ENCODE measurements at places on chromosomes 2 and 18.

DNA sequence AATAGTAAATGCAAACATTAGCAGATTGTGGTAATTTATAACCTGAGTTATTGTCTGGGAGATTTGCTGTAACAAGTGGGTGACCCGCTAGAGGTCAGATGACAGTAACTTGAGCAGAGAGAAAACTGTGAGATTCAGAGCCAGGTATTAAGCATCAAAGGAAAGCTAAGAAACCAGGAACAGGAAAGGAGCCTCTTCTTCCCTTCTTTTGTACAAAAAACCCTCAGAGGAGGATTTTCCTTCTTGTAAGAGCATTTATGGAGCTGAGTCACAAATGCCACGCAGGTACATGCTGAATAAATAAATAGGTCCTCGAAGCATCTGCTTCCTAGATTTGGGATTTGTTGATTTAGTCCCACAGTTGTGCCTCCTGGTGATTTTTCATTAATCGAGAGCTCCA, 146.5 kb downstream of the SH3BP4 start:
- no peak for DNase-seq

DNA sequence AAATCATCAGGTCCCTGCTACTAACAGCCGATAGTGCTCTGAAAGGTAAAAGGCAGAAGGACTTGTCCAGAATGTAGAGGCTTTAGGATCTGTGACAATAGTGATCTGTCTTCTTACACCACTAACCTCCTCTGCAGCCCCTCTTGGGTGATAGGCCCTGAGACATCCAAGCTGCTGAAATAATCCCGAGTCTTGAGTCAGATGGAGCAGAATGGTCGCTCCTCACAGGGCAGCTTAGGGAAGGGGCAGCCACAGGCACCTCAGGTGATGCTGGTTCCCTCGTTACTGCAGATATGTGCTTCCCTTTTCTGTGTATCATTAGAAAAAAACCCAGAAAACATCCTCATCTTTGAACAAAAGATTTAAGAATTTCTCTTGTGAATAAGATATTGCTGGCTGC, 157.1 kb upstream of the DLX2 start:
- DNase-seq = no peak

DNA sequence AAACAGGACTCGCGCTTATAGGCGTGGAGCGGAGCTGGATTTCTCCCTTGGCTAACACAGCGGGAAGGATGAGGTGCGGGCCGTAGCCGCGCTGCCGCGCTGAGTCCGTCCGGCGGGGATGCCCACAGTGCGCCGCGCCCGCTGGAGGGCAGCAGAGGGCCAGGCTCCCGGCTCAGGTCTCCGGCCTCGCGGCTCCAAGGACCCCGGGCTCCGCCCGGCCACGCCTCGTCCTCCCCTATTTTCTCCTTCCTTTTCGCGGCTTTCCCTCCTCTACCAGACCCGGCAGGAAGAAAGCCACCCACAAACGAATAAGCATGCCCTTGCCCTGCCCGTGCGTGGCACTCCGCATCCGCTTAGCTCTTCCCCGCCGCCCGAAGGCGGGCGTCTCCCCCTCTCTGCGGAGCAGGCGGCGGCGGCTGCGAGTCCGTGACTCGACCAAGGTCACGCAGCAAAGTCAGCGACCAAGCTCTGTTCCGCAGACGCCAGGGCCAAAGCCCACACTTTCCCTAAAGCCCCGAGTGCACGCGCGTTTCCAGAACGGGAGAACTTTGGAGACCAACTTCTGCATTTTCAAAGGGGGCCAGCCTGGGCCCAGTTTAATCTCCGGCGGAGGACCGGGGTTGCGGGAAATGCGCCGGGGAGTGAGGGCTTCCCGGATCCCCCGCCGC, 48.5 kb downstream of the KCNIP3 start:
- DNase-seq = peak; percentile 43

DNA sequence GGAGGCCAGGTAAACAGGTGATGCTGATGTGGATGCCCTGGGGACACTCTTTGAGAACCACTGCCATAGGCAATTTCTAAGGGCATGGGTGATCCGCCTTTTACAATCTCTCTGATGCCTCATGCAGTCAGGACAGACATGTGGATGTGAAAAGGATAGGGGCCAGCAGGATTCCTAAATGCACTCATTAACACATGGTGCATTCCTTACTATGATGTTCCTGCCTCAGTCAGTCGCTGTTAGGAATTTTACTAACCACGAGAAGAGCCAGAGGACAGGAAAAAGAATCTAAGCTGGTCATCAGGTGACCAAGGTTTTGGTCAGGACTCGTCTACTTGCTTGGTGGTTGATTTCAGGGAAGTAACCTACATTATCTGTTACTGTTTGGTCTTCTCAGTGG, 191.0 kb downstream of the ARL4C start:
- no peak for DNase-seq

GRCh38 chr2:46863882-46864281, 51.7 kb downstream of the MCFD2 start:
- no peak for DNase-seq

DNA sequence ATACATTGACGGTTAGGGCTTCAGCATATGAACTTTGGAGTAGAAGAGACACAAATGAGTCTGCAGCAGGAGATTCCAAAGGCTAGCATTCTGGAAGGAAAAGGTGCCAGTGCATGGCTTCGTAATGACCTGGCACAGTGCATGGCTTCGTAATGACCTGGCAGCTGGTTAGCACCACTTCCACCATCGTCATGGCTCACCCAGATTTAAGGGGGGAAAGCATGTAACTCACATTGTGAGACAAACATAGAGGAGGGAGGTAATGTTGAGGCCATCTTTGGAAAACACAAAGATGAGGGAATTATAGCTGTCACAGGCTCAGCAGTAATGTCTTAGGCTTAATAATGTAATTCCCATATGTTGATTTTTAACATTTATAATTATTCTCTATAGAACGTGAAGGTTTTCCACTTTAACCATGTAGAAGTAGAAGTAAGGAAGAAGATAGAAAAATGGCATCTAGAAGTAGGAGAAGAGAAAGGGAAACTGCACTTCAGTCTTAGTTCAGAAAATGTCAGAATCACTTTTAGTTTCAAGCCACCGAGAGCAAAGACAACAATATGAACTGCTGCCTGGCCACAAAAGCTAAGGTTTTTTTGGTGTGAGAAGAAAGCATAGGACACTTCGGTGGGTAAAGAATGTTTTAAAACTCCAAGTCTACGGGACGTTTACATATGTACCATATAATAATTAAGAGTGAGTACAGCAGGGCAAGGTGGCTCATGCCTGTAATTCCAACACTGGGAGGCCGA, 6.8 kb upstream of the STK25 start:
- DNase-seq = no peak

GRCh38 chr2:233131936-233132720, 72.0 kb downstream of the INPP5D start:
- DNase-seq = no peak

GRCh38 chr18:6873040-6873751, 143.7 kb downstream of the ARHGAP28 start:
- no peak for DNase-seq

GRCh38 chr2:162992828-162993227, 154.3 kb upstream of the KCNH7 start:
- DNase-seq = no peak

- DNase-seq = no peak
These were observed 259.6 kb upstream of the ZNF804A start for GRCh38 chr2:184338771-184339170.

- no peak for DNase-seq
These were observed 21.0 kb downstream of the BCL11A start for GRCh38 chr2:60532421-60532820.

GRCh38 chr2:205471776-205472175, 210.5 kb upstream of the NRP2 start:
- DNase-seq = no peak

DNA sequence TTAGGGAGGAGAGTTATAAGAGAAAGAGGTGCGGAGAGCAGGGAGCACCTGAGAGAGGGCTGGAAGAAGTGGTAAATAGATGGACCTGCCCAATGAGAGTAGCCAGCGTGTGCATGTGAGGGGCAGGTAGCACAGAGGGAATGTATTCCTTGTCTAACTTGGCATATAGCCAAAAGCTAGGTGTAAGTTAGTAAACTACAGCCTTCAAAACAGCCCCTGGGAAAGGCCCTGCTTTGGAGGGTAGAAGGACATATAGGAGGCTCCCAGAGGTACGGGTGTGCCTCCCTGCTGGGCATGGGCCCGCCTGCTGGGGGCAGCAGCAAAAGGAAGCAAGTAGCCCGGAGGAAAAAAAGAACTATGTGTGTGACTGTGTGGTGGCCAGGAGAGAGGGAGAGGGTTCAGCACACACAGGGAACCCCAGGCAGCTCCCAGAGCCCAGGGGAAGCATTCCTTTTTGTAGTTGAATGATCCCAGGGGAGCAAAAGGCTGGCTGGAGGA, 48.0 kb downstream of the TCF7L1 start:
- no peak for DNase-seq

DNA sequence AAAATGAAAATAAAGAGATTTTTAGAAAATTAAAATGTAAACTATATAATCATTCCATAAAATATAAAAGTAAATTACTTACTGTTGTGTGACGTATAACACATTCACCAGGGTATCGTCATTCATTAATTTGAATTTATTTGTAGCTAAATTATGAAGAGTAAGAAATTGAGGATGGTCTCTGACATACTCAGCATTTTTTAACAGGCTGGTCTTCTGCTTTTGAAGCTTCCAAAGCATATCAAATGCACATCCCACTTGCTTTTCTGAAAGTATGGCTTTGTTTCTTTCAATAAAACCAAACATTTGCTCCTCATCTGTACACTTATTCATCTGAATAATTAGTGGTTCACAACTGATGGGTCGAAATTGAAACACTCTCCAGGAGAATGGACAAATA, 2.1 kb downstream of the FASTKD1 start:
- no peak for DNase-seq

- DNase-seq = no peak
These were observed 295.3 kb upstream of the COL3A1 start for GRCh38 chr2:188678882-188679281.

DNA sequence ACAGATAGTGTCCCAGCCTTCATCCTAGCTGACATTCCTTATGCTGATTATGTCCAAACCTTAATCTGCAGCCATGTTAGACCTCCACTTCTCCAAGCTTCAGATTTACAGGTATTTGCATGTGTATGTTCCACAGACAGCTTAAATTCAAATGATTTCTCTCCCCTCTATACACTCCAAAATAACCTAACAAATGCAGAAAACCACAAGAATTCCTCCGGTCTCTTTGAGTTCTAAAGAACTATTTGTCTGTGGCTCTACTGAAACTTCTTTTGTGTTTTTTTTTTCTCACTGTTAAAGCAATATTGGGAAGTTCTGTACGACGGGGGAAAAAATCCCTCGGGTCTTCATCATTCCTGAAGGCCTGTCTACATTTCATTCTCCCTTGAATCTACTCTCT, 8.6 kb downstream of the NDUFS1 start:
- no peak for DNase-seq

GRCh38 chr2:36609507-36609906, 11.5 kb upstream of the FEZ2 start:
- no peak for DNase-seq

DNA sequence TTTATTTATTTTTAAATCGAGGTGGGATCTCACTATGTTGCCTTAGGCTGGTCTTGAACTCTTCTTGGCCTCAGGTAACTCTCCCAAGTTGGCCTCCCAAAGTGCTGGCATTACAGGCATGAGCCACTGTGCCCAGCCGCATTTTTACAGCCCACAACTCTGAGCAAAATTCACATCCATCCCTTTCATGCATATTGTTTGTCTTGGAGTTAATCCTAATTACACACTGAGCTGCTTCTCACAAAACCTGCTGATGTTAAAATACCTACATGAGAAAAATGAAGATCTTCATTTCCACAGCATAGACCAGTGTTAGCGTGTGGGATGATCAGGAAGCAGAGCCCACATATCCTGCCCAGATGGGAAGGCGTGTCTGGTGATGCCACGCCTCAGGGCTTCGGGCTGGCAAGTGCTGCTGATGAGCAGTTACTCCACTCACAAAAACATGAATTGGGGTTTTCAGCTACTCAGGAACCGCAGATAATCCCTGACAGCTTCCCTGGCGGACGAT, 14.6 kb downstream of the ITGB1BP1 start:
- DNase-seq = no peak

- DNase-seq = no peak
These were observed 116.2 kb upstream of the STPG4 start for GRCh38 chr2:47271054-47272000.

GRCh38 chr2:104880076-104880475, 26.2 kb downstream of the POU3F3 start:
- DNase-seq = no peak

DNA sequence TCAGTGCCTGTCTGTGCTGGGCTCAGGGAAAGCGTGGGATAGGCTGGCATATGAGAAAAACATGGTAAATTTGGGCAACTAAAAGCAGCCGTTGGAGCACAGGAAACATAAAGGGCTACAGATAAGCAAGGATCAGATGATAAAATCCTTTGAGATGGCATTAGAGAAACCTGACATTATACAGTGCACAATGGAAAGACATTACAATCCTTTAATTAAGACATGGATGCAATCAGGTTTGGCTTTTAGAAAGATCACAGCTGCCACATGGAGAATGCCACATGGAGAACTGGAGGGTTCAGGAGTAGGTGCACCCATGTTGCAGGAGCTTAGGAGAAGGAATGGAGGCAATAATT, 117.3 kb downstream of the CDC42EP3 start:
- DNase-seq = no peak

DNA sequence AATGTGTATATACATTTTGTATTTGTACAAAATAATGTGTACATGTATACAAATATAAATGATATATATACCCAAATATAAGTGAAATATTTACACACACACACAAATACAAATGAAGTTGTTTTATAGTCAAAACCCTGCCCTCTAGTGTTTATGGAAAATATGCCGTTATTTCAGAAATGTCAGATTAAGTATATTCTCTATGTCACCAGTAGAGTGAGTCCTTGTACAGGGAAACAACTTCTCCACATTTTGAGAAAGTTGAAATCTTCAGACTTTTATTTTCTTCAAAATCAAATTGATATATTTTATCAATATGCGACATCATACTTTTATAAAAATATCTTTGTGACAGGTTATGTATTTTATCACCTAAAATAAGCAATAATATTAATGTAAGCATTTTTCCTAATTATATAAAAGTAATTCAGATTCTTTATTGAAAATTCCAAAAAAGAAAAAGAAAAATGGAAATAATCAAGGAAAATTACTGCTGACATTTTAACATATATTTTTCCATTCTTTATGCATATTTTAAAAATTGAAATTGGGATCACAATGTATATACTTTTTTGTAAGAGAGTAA, 22.4 kb downstream of the ARL6IP6 start:
- no peak for DNase-seq

- DNase-seq = no peak
These were observed 29.6 kb upstream of the FOSL2 start for GRCh38 chr2:28362991-28363521.

GRCh38 chr2:227379095-227379494, at the start of gene TM4SF20:
TM4SF20 (minus strand) TSS chr2:227379306; CDS start chr2:227379268, 38 bp downstream.
- DNase-seq = no peak

GRCh38 chr18:63292831-63293683, 26.5 kb downstream of the BCL2 start:
- DNase-seq = no peak

DNA sequence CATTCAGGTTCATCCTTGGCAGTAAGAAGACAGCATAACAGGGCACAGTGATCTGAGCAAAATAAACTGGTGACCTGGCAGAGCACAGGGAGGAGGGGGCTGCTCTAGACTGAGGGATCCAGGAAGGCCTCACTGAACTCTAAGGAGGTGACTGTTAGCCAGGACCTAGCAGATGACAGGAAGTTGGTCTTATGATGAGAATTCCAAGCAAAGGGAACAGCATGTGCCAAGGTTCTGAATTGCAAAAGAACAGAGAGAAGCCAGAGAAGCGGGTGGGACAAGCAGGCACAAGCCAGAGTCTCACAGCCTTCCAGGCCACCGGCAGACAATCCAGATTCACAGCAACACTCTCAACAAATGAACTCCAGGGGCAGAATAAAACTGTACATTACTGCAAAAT, 152.7 kb upstream of the PTPRM start:
- DNase-seq = no peak
